ENCODE measurements at places on chromosomes 3 and 15. TPM values are rescaled to one million over a fixed set of nuclear protein-coding genes. Genes with fewer than 3 reads are reported as not detected.

- H3K4me1 ChIP-seq, result no peaks in the 10 kb centered on the region
- no peak for DNase-seq
- no peak overlapping the region for H3K27ac ChIP-seq
- H3K36me3 ChIP-seq, result no peaks in the 10 kb centered on the region
- H3K27me3 ChIP-seq, result no peaks in the 10 kb centered on the region
Measured at GRCh38 chr3:127796831-127797150, 25.5 kb downstream of the MGLL start.

GRCh38 chr15:74403991-74404563 lies 29.7 kb downstream of the SEMA7A start:
- H3K4me3 ChIP-seq, result no peak overlapping the region
- H3K36me3 ChIP-seq, result no peaks in the 10 kb centered on the region
- no peak overlapping the region for H3K27ac ChIP-seq

SEMA3G gene
- 2.5 TPM for total RNA-seq

AMOTL2 gene
- total RNA-seq, result 96.2 TPM

DNA sequence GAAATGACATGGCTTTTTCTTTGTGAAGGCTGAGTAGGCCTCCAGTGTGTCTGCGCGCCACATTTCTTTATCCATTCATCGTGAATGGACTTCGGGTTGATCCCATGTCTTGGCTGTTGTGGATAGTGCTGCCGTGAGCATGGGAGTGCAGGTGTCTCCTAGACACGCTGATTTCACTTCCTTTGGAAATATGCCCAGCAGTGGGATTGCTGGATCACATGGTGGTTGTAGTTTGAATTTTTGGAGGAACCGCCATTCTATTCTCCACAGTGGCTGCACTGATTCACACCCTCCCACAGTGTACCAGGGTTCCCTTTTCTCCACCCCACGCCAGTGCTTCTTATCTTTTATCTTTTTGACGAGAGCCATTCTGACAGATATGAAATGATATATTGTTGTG lies 171.7 kb downstream of the NSMCE3 start:
- peaks cover 8% of the 10 kb centered on the region for H3K4me1 ChIP-seq
- H3K27me3 ChIP-seq, result no peaks in the 10 kb centered on the region
- H3K27ac ChIP-seq, result no peak overlapping the region
- H3K36me3 ChIP-seq, result no peaks in the 10 kb centered on the region

DNA sequence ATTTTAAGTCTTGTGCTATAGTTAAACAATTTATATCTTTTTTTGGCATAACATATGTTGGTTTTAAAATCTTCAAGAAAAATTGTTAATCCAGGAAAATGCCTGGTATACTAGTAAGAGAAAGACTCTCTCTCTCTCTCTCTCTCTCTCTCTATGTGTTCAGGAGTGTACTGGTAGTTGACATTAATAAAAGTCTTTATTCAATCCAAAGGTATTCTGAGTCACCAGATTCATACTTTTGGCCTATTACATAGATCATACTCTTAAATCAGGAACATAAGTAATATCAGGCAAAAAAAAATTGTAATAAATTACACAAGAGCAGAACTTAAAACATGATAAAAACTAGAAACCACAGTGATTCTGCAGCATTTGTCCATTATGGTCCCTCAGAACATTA lies 70.2 kb downstream of the TFG start:
- H3K36me3 ChIP-seq, result no peaks in the 10 kb centered on the region
- H3K27me3 ChIP-seq, result no peaks in the 10 kb centered on the region
- no peak for DNase-seq

Measured in GM23338 (cell line).